ENCODE measurements at places on chromosomes 5 and 9.

DNA sequence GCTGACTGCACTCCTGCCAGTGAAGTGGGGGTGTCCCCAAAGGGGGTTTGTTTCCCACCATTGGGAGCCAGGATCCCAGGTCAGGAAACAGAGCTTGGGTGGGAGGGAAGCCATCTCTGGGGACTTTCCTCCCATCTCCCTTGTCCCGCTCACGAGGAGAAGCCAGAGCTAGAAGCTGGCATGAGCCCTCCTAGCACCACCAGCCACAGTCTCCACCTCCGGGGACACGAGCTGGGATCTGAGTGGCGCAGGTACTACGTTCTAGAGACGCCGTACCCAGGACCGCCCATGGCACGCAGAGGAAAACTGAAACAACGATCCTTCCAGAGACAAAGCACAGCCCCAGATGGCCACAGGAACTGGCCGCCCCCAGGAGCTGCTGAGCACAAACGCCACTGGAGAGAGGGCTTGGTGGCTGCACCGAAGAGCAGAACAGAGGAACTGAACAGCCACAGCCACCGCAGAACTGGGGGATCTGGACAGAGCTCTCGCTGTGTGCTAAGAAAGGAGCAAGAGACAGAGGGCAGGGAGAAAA, 29.8 kb downstream of the ADAMTS2 start:
- no peak for DNase-seq

DNA sequence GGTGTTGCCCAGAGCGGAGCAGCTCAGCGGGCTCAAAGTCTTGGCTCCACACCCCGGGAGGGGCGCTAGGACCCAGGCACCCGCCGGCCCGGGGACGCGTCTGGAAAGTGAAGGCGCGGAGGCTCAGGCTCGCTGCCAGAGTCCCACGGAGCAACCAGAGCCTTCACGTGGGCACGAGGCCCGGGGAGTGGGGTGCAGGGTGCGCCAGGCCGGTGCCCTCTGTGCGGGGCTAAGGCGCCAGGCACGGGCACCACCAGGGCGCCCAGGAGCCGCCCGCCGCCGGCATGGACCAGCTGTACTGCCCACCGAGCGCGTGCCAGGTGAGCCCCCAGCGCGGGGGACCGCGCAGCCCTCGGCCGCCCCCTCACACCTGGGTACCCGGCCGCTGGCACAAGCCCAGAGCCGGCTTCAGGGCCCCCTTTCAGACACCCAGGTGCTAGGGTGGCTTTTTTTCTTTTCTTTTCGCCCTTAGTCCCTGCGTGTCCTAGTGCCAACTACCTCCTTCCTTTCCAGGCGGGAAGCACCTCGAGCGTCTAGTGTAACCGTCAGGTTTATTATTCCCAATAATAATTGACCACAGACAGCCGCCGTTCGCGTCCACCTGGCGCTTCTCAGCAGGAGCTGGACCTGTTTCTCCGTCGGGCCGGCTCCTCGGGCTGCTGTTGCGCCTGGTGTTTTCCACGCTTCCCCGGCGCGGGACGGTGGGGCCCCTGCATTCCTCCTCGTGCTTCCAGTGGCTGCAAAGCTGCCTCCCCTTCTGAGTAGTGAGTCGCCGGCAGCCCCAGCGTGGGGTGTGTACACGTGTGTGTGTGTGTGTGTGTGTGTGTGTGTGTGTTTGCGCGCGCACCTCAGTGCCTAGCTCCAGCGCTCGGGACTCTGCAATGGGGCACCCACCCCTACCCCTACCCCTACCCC, 30.1 kb upstream of the PDE8B start:
- no peak for DNase-seq

GRCh38 chr9:37787059-37787458, 2.2 kb upstream of the EXOSC3 start:
- no peak for DNase-seq

- DNase-seq, result no peak
Observed at GRCh38 chr5:59698207-59699178, 195.0 kb downstream of the PDE4D start.

DNA sequence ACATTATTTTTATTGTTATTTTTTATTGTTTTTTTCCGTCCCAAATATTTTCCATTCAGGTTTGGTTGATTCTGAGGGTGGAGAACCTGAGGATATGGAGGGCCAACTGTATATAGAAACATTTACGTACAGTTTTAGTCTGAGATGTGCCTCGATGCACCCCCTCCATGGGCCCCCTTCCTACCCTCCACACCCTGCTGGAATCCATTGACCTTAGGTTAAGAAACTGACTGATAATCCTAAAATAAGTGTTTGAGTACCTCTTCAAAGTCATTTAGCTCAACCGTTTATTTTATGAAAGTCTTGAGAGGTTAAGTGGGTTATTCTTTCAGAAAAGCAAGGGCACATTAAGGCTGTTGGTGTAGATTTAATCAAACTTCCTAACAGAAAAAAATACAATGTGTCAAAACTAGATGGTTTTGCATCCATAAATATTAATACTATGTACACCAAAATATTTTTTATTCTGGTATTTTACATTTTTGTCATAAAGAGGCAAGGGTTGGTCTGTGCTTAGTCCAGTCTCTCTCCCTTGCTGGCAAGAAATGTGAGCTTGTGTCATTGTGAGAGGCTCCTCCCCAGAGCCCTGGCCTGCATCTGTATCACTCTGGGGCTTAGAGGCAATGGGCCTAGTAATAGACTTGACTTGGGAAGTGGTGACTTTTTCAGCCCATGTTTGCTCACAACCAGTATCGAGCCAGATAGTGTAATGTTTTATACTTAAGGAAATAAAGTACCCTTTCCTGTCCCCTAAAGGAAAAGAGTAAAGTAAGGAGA, 15.7 kb downstream of the MTRR start:
- no peak for DNase-seq

- DNase-seq, result no peak
Observed at GRCh38 chr9:88583901-88584596, 49.1 kb downstream of the NXNL2 start.

DNA sequence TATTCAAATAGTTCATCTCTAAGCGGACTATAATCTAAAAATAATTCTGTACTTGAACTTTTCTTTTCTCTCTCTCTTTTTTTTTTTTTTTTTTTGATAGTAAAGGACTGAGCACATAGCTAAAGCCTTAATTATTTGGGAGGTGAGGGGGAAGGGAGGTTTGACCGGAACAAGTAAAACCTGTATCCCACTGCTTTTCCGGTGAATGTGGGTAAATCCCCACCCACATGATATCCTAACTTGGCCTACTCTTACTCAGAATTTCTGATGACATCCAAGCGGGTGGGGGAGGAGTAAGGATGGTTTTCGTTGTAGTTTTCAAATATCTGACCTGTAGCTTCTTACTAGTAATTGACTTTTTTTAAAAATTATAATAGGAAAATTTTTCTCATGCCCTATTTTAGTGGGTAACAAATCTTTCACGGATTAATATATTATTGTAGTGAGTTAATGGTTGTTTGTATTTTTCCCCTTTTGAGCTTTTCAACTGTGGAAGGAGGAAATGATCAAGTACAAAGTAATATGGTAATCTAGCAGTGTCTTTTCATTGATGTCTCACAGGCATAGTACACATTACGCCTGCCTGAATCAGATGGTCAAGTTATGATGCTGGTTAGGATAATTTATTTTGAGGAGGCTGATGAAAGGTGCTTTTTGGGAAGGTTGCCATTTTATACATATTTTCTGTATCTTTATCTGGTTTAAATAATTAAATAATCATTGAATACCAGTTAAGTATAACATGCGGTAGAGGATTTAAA, 2.2 kb upstream of the ELL2 start:
- no peak for DNase-seq

GRCh38 chr5:156181656-156182055, 145.3 kb upstream of the SGCD start:
- no peak for DNase-seq

GRCh38 chr5:148791696-148792095, 34.7 kb upstream of the ADRB2 start:
- no peak for DNase-seq
